Epithelial cell of proximal tubule (primary cell): ENCODE measurements at places on chromosomes 13 and 19.

GRCh38 chr13:95317039-95317989 is 16.1 kb upstream of the ABCC4 start:
- DNase-seq = no peak

DNA sequence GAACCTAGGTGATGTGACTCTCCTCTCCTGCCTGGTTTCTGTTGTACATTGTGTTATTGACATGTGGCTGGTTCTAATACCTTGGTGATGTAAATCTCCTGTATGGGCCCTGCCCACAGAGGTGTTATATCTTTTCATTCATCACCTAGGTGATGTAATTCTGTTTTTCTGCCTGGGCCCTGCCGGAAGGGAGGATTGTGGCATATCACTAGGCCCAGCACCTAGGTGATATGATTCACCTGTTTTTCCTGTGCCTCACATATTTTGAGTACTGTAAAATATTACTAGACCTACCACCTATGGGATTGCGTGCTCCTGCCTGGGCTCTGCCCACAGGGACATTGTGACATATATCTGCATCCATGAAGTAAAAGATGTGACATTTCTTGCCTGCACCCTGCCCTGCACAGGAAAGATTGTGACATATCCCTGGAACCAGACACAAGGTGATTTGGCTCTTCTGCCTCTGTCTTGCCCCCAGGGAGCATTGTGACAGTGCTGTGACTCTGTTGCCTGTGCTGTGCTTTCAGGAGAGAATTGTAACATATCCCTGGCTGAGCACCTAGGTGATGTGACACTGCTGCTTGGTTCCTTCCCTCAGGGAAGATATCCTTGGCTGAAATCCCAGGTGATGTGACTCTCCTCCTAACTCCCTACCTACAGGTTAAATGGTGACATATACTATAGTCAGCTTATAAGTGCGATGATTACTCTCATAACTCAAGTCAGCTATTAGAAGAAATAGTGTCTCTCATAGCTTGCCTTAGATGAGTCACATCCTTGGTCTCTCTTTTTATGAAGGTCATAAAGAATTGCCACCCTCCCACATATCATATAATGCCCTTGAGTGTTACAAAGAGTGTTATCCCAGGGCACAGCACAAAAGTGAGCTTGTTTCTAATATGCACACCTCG is 13.3 kb upstream of the ZNF681 start:
- DNase-seq = no peak

DNA sequence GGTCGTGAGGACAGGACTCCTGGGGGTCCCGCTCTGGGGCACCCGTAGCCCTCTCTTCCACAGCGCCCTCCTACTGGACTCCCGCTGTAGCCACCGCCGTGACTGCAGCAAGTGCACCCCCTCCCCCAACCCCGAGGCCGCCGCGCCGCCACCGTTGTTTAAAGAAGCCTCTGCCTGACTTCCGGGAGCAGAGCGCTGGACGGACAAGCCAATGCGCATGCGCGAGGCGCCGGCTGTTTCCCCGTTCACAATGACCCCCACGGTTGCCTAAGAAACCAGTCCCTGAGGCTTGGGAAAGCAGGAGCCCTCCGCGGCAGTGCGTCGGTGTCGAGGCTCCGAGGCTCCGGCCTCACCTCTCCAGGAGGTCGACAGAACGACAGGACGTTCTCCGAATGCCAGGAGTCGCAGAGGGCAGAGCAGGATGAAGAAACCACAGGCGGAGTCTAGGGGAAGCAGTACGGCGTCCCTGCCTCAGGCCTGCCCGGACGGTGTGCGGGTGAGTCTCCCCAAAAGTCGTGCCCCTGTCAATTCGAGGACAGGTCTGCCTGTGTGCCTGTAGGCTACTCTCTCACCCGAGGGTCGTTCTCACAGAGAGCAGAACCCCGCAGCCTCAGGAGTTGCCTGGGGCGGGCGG is 70.5 kb upstream of the ZNF420 start:
- no peak for DNase-seq

DNA sequence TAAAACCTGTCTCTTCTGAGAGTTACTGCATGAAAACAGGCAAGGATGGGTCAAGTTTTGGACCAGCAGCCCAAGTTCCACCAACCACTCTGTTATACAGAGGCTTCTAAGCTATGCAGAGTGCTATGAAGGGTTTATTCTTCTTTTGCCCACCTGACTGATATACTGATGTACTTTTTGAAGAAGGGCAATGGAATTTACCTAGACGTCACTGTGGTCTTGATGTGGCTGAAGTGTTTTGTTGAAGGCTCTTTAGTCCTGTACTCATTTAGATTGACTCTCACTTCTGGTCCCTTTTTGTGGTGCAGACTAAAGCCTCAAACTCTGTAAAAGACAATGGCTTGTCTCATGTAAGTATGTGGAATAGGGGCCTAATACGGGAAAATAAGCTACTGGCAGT is 92.0 kb downstream of the DGKH start:
- DNase-seq = no peak

DNA sequence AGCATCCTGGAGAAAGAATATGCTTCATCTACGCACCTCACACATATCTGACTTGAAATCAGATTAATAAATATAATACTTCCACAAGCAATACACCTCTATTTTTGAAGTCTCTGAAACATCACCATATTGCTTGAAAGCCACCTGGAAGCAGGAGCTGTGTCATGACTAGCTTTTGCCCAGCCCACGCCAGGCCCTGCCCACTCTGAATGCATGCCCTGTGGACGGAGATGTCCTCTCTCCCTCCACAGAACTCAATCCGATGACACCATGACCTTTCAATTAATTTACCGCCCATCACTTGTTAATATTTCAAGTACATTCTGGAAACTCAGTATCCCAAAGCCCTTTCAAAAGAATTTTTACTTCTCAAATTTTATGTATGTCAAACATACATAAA is 108.0 kb downstream of the TBC1D4 start:
- no peak for DNase-seq

GRCh38 chr13:98353750-98354149 is 176.7 kb upstream of the RNF113B start:
- DNase-seq = no peak

GRCh38 chr13:103178986-103179943 is 113.0 kb upstream of the SLC10A2 start:
- no peak for DNase-seq

- DNase-seq = no peak
Observed at GRCh38 chr13:37747071-37747612, 122.4 kb downstream of the TRPC4 start.
